Effector memory CD4-positive, alpha-beta T cell (primary cell): ENCODE measurements at places on chromosomes 2 and 18.

- DNase-seq: no peak
Measured at GRCh38 chr18:48310999-48311398, 98.2 kb downstream of the ZBTB7C start.

GRCh38 chr2:150572961-150573395, 85.5 kb upstream of the RND3 start:
- no peak for DNase-seq

GRCh38 chr2:49831698-49832367, 677.5 kb upstream of the FSHR start:
- DNase-seq: no peak

DNA sequence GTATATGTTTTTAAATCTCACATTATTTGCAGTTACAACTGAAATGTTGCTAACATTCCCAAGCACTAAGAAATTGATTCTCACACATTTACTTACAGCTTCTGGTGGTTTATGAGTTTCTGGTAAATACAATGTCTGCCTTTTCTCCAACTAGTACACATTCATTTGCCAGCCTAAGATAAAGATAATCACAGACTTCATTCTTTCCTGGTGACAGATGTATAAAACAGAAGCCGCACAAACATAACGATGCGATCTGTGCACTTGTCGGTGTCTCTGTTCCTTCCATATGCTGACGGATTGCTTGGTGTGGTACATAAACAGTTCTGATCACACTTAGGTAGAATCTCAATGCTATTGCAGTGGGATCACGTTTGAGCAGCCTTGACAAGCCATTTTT, 100.4 kb upstream of the DDX18 start:
- no peak for DNase-seq

DNA sequence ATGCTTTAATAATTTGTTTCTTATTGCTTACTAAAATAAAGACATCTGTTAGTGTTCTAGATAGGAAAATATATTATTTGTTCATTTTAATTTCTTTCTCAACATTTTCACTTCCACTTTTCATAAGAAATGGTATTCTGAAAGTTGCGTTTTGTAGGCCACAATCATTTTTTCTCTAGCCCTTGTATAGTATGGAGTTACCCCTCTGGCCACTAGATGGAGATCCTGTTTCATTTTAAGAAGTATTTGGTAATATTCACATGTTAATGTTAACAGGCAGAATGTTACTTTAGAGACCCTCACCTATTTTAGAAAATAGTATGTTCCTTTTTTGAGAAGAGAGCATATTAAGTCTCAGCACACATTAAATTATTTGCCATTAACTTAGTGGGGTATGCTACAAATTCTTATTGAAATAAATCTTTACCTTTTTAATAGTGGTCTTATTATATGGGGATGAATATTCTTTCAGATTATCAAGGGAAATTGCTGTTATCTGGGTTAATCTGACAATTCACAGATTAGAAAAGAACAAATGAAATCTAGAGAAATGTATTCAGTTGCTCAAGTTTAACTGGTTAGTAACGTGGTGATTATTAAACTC, 73.9 kb upstream of the TTC27 start:
- DNase-seq: no peak

DNA sequence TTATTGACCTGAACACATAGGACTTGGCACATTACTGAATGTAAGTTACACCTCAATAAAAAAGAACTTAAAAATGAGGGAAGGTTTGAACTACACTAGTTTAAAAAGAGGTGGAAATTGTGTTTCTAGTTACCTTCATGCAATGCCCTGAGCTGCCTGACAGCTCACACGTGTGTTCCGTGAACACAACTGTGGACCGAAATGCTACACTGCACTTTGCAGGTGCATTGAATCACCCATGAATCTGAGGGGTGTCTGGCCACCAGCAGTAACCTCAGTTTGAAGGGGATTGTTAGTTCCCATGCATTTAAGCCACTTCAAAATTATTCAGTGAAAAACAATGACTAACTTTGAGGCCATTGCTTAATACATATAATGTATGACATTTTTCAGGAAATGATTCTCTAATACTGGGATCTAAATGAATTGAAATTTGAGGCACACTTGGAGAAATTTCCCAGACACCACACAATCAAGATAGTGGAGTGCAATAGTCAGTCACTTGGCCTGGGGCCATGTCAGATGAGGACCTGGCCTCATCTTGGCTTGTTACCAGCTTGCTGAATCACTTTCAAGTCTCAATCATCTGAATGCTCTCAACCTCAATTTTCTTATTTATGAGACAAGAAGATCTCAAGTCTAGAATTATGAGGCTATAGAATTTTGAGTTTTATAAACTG, 59.3 kb downstream of the MYL12B start:
- DNase-seq: no peak

GRCh38 chr18:59063912-59064311, 75.8 kb upstream of the SEC11C start:
- no peak for DNase-seq

DNA sequence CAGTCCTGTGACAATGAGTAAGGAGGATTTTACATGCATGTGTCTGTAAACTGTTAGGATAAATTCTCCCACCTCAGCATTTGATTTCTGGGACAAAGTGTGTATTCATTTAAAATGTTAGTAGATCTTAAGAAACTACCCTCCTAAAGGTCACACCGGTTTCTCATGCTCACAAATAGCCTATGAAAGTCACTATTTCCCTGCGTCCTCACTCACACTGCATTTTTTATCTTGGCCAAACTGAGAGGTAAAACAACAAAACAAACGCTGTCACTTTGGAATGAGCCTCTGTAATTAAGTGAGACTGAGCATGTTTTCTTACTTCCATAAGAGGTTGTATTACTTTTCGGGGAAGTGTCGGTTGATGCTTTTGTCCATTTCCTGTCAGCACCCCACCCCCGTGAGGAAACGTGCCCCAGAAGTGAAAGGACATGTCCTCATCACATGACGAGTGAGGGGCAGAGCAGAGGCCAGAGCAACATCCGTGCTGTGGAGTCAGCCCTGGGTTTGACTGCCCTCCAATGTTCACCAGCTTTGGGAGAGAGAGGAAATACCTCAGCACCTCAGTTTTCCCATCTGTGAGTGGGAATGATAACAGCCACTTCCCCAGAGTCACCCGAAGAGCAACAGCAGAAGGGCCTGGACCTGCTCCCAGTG, 3.1 kb downstream of the GYPC start:
- peak; percentile 27 for DNase-seq

DNA sequence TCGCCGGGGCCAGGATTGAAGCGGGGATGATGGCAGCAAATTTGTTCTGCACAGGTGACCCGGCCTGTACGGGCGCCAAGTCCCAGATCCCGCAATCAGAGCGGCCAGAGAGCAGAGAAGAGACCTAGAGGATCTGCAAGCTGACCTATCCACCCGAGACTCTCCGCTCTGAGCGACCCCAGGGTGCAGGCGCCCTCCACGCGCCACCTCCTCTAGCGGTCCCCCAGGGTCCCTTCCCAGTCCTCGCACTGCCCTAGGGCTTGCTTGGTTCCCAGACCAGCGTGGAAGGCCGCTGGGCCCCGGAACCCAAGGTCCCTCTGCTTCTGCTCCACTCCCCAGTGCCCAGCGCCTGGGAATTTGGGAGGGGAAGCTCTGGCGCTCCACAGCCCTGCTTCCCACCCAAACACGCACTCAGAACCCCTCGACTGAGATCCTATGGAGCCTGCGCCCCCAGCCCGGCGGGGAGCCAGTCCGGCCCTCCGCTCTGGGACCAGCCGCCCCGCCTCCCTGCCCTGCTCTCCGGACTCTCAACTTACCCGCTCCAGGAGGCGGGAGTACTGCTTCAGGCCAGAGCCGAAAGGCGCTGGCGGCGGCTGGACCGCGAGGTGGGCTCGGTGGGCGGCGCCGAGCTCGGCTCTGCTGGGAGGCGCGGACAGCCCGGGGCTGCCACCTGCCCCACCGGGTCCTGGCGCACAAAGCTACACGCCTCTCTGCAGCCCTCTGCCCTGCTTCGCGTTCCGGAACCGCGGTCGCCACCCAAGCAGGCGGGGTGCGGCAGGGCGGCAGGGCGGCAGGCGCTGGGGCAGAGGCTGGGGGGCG, 3.0 kb upstream of the SIX3 start:
- DNase-seq: no peak

GRCh38 chr2:16271231-16271896, 331.0 kb downstream of the MYCN start:
- DNase-seq: no peak
